DMS79 (cell line): ENCODE measurements at places on chromosomes 7 and 10.

DNA sequence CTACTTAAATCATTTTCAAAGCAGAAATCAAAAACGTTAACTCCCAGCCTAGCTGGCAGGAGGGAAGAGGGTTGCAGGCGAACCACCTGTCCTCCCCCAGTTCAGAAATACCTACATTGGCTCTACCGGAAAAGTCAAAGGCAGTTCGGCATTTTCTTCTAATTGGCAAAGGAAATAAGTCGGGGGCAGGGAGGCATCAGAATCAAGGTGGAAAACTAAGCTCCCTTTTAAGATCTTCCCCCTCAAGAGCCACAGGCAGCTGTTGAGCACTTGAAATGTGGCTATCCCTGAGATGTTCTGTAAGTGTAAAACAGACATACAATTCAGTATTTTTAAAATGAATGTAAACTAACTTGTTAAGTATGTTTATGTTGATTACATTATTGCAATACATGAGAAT is 957 bp upstream of the ELMO1 start:
- DNase-seq, result no peak

- no peak for DNase-seq
These were observed 8.8 kb downstream of the DDC start for GRCh38 chr7:50556247-50556991.

GRCh38 chr10:93951905-93952304 is 41.8 kb upstream of the PLCE1 start:
- no peak for DNase-seq

DNA sequence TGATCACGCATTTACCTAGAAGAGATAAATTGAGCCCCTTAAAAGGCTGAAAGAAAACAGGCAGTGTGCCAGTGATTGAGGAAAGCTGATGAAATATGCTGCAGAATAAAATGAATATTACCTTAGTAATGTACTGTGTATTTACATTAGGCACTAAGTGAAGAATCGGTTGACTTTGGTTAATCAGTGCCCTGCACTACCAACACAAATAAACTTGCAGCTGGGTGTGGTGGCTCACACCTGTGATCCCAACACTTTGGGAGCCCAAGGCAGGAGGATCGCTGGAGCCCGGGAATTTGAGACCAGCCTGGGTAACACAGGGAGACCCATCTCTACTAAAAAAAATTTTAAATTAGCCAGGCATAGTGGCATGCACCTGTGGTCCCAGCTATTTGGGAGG is 148.3 kb upstream of the TCF7L2 start:
- no peak for DNase-seq

- DNase-seq, result no peak
These were observed 161.9 kb downstream of the GRK5 start for GRCh38 chr10:119368991-119369869.

GRCh38 chr7:123425246-123425645 is 109.1 kb downstream of the IQUB start:
- DNase-seq, result no peak

GRCh38 chr7:94251-94801 is 98.0 kb upstream of the FAM20C start:
- DNase-seq, result no peak

DNA sequence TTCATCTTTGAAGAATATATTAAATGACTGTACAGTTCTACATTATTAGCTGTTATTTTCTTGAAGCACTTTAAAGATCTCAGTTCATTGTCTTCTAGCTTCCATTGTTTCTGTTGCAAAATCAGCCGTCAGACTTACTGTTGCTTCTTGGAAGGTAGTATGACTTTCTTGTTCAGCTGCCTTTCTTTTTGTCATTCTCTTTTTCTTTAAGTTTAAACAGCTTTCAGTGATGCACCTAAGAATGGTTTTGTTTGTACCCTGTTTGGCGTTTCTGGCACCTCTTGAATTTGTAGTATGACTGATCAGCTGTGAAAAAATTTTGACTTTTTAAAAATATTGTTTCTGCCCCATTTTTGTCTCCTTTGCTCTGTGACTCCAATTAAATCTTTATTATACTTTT is 9.3 kb downstream of the MKLN1 start:
- no peak for DNase-seq

GRCh38 chr10:69715156-69715898 is 85.3 kb downstream of the FAM241B start:
- no peak for DNase-seq

DNA sequence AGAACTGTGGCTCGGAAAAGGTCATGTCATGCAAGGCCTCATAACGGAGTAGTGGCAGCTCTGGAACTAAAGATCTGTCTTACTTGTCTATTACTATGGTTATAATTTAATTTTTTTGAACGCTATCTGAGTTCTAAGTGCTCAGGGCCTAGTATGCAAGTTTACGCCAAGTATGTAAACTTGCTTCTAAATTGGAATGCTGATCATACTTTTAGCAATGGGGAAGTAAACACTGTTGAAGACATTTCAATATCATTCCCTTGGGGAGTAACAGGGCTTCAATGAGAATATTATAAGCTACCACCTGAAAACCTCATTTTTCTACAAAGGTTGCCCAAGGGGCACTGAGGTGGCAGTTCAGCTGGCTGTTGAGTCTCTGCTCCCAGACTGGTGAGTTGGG is 69.5 kb upstream of the NFKB2 start:
- DNase-seq, result no peak

- DNase-seq, result no peak
These were observed 60.8 kb upstream of the SP4 start for GRCh38 chr7:21367081-21367480.

DNA sequence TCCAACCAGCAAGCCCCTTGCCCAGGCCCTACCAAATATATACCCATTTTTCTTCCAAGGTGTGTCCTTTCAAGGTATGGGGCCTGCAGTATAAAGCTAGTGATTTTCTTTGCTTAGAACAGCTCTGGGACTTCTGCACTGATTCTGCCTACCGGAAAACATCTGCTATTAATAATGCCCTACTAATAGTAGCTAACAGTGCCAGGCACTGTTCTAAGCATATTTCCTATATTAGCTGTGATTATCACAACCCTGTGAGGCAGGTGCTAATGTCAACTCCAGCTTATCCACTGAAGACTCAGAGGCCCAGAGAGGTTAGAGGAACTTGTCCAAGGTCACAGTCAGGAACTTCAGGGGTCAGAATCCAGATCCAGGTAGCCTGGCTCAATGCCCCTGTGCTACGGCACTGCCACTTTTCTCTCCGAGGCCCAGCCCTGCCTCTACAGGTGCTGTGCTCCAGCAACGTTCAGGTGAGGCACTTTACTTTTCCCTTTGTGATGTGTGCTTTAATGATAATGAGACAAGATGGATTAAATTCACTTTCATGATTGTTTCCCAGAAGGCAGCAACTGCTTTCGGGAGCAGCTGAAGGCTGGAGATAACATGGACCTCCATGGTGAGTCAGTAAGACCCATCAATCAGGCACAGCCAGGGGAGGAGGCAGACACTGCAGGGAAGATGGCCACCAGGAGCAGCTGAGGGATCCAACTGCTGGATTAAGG is 26.7 kb downstream of the TAS2R41 start:
- no peak for DNase-seq

GRCh38 chr10:126102636-126103035 is 206.3 kb downstream of the FANK1 start:
- DNase-seq, result no peak

GRCh38 chr10:102384606-102385429 is 10.7 kb upstream of the NFKB2 start:
- no peak for DNase-seq
